NCI-H446 treated with DMSO at 0.1 percent for 48 hours (cell line): ENCODE measurements at places on chromosomes 7 and 10.

DNA sequence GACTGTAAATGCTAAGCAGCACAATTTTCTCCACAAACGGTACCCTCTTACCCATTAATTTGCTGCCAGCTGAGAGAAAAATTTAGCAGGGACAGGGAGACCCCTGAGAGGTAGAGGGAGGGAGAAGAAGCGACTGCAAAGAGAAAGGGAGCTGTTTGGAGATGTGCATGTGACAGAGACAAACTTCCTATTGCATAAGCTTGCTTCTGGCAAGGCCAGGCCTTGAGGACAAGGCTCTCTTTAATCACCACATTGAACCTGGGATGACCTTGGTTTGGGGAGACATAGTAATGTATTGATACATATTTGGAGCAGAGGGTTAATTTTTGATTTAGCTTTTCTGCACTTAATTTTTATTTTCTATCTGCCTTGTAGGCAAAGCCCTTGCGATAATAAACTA, 31.1 kb upstream of the HIBADH start:
- no peak for DNase-seq

DNA sequence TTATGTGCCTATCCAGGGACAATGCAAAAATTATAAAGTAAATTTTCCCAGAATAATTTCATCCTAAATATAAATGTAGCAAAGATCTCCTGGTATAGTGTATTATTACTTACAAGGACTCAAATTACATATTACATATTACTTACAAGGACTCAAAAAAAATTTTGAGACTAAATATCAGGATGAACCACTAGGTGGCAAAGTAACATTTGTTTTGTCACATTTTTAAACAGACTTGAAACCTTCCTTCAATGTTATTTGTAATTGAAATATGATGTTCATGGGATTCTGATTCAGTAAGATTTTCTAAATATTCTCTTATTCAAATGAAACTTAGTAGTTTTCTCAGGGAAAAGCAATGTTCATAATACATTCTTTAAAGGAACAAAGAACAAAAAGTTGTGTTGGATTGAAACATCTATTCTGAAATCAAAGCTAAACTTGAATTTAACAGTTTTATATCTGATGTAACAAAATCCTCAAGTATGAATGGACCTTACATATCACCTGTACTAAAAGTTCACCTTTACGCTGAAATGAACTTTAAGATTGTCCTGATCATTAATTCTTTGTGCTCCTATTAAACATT, 74.3 kb upstream of the GNAI1 start:
- peak; percentile 23 for DNase-seq

DNA sequence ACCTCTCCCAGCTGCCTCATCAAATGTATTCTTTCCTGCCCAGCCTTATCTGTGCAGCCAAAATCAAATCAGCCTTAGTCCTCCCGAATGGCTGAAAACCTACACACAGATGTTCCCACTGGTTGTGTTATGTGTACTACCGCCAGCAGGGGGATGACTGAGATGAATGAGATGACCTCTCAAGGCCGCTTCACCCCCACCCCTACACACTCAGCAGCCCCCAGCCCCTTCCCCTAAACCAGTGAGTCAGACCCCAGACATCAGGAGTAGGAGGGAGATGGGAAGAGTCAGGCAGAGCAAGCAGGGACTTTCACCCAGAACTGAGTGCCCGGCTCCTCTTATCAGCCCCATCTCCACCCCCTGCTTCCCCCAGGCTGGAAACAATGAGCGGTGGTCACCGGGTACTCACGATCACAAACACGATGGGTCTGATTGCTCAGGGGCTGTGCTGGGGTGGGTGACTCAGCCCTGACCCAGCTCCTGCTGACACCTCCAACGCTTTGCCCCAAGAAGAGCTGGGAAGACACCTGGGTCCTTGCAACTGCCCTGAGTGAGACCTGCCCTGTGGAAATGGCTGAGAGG, 6.5 kb upstream of the C10orf105 start:
- no peak for DNase-seq

GRCh38 chr7:2896131-2896530, 52.0 kb upstream of the GNA12 start:
- no peak for DNase-seq
